Eye (tissue), 1 donor: ENCODE measurements at places on chromosomes 4 and X.

GRCh38 chr4:17765514-17766286, 15.7 kb downstream of the FAM184B start:
- DNase-seq: no peak

DNA sequence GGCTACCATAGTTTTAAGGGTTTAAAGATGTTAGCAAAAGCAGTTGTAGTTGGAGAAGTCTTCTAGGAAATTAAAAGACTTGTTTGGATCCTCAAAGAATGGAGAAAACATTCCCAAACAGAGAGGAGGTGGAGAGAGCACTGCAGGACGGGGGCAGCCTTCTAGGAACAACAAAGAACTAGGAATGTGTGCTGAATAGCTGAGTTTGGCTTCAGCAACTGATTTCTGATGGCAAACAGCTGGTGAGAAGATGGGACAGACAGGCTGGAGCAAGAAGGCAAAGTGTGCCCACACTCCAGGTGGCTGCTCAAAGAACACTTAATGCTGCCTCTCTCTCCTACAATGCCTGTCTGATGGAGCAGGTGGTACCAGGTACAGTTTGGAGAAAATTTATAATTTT, 1331.1 kb downstream of the ADGRL3 start:
- DNase-seq: no peak

DNA sequence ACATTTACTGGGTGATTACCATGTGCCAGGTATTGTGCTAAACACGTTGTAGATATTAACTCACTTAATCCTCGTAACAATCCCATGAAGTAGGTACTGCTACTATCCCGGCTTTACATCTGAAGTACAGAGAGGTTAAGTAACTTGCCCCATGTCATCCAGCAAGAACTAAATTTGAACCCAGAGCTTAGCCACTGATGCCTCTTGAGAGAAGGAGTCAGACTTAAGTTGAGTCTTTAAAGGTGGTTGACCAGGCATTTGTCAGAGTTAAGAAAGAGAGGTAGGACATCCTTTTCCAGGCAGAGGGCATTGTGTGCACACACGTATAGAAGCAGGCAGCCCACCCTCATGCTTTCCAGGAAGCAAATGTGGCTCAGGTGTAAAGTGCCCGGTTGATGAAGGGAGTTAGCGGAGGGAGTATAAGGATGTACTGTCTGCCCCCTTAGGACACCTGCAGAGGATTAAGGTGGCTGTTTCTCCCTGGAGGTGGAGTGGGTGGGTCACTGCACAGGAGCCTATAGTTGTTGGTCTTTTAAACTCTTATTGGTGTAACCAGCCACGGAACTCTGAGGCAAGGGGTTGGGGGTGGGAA, 335 bp upstream of the CD38 start:
- no peak for DNase-seq

GRCh38 chrX:120125444-120125843, 9.7 kb upstream of the RHOXF1 start:
- DNase-seq: no peak

GRCh38 chrX:48794911-48795515, 6.9 kb upstream of the HDAC6 start:
- DNase-seq: no peak

DNA sequence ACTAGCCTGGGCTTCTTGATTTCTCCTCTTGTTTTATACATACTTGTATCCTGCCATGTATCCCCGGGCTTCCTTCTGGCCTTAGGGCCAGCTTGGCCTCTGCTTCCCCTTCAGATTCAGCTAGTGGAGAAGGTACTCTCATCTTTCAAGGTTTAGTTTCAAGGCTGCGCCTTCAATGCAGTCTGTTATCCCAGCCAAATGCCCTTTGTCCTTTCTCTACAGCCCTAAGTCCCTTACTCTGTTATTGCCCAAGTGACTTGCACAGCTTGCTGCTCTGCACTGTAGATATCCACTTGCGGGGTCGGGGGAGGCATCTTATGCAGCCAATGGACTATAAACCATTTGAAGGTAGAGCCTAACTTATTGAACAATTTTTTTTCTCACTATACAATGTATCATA, 357.5 kb downstream of the PPP1R2C start:
- no peak for DNase-seq

DNA sequence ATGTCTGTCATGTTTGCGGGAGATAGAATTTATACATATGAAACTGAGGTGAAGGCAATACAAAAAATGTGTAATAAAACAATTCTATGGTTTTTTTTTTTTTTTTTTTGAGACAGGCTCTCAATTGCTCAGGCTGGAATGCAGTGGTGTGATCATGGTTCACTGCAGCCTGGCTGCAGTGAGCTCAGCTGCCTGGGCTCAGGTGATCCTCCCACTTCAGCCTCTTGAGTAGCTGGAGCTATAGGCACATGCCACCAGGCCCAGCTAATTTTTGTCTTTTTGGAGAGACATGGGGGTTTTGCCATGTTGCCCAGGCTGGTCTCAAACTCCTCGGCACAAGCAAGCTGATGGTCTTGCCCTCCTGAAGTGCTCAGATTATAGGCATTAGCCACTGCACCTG, 10.1 kb downstream of the RADX start:
- DNase-seq: no peak

DNA sequence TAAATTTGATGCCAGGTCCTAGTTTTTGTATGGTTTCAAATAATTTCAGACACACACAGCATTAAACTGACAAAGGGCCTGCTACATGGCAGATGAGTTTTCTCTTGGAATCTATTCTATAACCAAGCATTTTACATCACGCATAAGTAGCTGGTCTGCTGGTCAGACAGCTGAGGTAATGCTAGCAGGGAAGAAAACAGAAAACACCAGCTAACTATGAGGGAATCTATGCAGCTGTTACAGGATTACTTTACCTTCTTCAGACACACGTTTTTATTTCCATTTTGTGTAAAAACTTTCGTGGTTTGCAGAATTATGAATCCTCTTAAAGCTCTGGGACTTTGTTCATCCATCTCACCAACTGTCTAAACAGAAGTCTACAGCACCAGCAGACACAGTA, 42.0 kb downstream of the MFAP3L start:
- DNase-seq: no peak

- DNase-seq: no peak
Observed at GRCh38 chrX:43165343-43165920, 387.5 kb upstream of the PPP1R2C start.

- no peak for DNase-seq
Observed at GRCh38 chr4:102007959-102008425, 217.5 kb downstream of the BANK1 start.

DNA sequence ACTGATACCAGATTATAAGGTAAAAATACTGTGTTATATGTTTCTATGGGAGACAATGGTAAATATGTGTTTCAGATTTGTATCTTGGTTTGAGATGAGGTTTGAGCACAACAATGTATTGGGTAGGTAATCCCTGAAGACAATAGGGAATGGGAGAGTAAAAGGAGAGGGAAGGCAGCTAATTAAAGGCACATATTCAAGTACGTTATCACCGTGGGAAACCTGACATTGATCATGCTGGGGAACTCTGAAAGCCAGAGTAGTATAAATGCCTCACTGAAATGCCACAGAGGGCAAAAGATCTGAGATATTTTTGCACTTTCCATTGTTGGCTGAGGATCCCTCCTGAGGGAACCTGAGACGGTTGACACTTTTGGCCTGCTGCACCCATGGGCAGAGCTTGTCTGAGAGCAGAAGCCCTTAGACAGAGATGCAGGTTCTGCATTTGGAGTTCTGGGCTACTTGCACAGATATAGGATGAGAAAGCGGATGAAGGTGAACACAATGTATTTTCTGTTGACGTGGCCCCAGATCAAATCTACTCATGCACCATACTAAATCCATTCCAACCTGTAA, 506.7 kb downstream of the PCDH18 start:
- DNase-seq: no peak

GRCh38 chrX:152635941-152636340, 1.8 kb upstream of the GABRQ start:
- DNase-seq: peak; percentile 79

DNA sequence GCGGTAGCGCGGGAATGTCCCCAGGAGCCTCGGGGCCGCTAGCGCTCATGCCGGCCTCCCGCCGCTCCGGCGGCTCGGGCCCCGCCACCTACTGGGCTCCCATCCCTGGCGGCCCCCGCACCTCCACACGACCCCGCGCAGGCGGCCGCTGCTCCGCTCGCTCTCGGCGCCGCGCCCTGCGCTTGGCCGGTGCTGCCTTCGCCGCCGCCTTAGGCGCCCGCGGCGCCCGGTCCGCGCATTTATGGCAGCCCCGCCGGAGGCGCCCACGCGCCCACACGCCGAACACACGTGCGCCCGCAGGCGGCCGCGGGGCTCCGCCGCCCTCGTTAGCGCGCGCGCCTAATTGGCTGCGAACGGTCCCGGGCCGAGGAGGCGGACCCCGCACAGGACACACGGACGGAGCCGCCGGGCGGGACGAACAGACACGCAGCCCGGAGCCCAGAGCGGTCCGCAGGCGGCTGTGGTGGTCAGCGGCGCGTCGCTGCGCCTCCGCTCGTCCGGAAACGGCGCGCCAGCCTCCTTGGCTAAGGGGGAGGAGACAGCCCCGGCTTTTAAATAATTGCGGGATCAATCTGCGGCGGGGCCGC, at the start of gene NKX1-1:
Gene NKX1-1 (minus strand): TSS at position 49 of the 587 bp plus-strand sequence. CDS start 0 bp downstream, at position 49.
- DNase-seq: no peak

DNA sequence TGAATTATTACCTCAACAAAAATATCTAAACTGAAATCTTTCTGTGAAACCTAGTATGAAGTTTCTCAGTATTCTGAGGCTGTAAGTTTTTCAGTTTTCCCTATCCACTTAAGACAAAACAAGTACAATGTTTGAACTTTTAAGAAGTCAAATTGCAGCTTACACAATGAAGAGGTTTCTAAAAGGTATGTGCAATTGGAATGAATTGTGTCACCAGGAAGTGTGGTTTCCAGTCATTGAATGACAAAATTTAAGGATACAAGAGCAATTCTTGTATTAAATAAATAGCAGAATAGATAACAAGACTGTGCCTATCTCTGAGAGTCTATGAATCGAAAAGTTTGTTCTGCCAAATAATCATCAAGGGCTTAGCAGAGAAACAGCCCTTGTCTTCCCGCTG, 207.3 kb downstream of the ANKRD50 start:
- DNase-seq: no peak

GRCh38 chr4:8780596-8781368, 90.9 kb downstream of the HMX1 start:
- DNase-seq: no peak

DNA sequence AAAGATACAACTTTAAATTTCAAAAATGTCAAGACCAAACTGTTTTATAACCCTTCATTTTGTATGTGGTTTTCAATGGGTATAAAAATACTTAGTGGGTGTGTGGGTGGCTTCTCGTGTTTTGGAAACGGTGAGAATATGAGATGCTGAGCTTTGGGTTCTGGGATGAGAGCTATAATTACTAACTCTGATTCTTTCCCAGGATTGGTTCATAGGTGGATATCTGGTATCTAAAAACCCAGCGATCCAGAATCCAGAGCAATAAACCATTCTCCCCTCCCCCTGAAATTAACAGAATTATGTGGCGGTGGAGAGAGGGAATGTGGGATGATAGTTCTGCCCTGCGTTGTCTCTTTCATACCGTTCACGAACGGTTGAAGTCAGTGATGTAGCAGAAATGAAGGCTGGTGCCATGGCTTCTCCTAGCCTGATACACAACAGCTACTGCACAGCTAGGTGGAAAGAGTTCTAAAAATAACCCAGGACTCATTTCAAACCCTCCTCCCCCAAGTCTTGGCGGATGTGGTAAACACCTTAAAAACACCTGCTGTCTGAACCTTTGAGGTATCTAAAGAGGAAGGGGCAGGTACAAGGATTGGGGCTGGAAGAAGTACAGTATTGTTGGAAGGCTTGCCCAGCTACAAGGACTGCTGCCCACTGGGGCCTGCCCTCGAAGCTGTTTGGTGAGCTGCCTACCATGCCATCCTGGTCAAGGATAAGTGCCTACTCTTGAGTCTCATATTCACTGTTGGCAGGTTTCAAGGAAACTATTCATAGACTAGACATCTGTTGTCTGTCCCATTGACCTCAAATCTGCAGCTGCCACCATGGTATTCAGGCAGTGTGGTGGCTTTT, 44.5 kb downstream of the SEPTIN11 start:
- DNase-seq: no peak

DNA sequence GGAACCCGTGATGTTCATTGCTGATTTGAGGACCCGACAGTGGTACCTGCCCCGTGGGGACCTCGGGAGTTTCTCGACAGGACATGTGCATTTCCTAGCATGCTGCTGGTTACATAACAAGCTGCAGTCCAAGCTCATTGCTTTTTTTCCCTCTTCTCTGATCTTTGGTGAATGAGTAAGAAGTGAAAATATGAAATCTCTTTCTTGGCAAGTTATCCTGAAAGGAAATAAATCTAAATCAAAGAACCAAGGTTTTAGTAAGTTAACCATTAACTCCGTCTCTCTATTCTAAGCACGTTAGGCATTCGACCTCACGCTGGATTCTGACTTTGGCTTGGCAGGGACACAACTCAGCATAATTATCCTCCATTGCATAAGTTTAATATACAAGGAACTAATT, 86.6 kb downstream of the STK32B start:
- DNase-seq: no peak

DNA sequence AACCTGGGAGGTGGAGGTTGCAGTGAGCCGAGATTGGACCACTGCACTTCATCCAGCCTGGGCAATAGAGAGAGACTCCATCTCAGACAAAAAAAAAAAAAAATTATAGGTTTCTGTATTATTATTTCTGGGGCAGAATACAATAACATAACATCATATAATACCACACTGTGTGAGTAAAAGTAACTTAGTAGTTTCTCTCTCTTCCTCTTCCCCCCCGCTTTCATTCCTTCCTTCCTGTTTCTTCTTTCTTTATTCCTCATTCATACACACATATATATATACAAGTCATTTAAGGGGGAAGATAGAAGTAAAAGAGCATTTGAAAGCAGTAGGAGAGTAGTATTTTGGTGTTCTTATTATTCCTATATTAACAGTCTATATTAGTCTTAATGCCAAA, 55.9 kb upstream of the FHDC1 start:
- DNase-seq: no peak

DNA sequence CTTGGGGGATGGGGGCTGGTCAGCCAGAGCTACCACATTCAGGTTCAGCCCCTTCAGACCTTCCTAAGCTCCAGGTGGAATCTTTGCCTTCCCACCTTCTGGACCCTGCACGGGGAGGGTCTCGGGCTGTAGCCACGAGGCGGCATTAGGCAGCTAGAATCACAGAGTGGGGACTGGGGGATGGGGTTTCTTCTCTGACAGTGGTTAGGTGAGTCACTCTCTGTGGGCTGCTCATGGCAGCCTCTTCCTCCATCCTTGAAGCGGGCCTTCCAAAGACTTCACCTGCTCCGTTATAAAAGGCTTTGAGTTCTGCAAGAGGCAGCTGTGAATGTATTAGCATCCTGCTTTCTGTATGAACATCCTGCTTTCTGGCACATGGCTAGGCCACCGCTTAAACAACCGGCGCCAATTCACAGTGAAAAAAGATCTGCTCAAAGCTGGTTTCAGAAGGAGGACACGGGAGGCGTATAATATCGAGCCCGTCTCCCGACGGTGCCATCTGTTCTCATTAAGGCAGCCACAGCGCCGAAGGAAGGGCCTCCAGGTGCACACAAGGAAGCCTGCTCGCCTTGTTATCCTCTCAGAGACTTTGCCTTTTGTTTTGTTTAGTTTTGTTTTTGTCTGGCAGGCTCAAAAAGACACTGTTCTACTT, 74.3 kb upstream of the IGFBP7 start:
- no peak for DNase-seq

GRCh38 chr4:82528074-82528473, 33.7 kb downstream of the TMEM150C start:
- no peak for DNase-seq

GRCh38 chrX:129840344-129840743, 3.3 kb downstream of the ZDHHC9 start:
- no peak for DNase-seq
